Spinal cord (tissue), 10 donors: ENCODE measurements at places on chromosomes 11 and 22. TPM values are rescaled to one million over a fixed set of nuclear protein-coding genes. Genes with fewer than 3 reads are reported as not detected.

Gene OR4D6
- not detected for polyA plus RNA-seq

Gene CALCA
- polyA plus RNA-seq: 12.9 TPM

Gene RIMBP3C
- polyA plus RNA-seq: 0.83 TPM

Gene OR51E2
- polyA plus RNA-seq: 0.26 TPM

Gene CCDC87
- polyA plus RNA-seq: 0.21 TPM

Gene YIF1A
- polyA plus RNA-seq: 87.7 TPM

Gene OR5D18
- polyA plus RNA-seq: not detected

Gene MEI1
- 3.6 TPM for polyA plus RNA-seq

Gene KCNE3
- polyA plus RNA-seq: 3.8 TPM

Gene BRSK2
- polyA plus RNA-seq: 106 TPM

Gene ABCC8
- 24.1 TPM for polyA plus RNA-seq

Gene DLG2
- 53.6 TPM for polyA plus RNA-seq

Gene SCN4B
- 31.2 TPM for polyA plus RNA-seq

Gene POU2AF3
- polyA plus RNA-seq: 2.7 TPM

Gene WNT11
- 2.3 TPM for polyA plus RNA-seq

Gene RCN1
- polyA plus RNA-seq: 127 TPM

Gene KCNJ1
- 0.50 TPM for polyA plus RNA-seq

Gene MCAT
- polyA plus RNA-seq: 31.9 TPM

Gene PRDM10
- polyA plus RNA-seq: 10.0 TPM

Gene ART5
- polyA plus RNA-seq: 0.36 TPM

Gene CPT1A
- 22.9 TPM for polyA plus RNA-seq

Gene A4GALT
- 8.1 TPM for polyA plus RNA-seq

Gene SMC1B
- 0.08 TPM for polyA plus RNA-seq

Gene VPREB1
- polyA plus RNA-seq: not detected

Gene KRTAP5-11
- polyA plus RNA-seq: 1.0 TPM

Gene TREH
- polyA plus RNA-seq: 3.8 TPM

Gene GAL3ST3
- 19.0 TPM for polyA plus RNA-seq

Gene IGSF22
- polyA plus RNA-seq: 3.5 TPM
